Myocyte (in vitro differentiated cells): ENCODE measurements at places on chromosomes 7 and 10.

GRCh38 chr10:54650547-54650946 lies 150.5 kb downstream of the PCDH15 start:
- no peak for DNase-seq

- DNase-seq: peak; percentile 57
These were observed 1.4 kb upstream of the TRIM8 start for GRCh38 chr10:102642736-102643335.

DNA sequence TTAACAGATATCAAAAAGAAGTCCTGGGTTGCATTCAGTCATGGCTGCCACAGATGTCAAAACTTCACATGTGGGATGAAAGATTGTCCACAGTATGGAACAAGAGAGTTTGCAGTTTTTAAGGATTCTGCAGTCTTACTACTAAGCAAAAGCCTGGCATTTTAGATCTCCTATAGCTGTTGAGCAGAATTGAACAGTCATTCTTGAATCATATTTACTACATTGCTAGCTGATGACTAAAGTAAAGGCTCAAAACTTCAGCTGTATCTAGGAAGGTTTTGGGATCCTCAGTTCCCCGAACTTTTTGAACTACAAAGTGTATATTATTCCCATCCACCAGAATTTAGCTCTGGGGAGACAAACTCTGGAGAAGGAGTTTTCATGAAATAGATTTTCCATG lies 31.0 kb downstream of the BET1 start:
- no peak for DNase-seq

DNA sequence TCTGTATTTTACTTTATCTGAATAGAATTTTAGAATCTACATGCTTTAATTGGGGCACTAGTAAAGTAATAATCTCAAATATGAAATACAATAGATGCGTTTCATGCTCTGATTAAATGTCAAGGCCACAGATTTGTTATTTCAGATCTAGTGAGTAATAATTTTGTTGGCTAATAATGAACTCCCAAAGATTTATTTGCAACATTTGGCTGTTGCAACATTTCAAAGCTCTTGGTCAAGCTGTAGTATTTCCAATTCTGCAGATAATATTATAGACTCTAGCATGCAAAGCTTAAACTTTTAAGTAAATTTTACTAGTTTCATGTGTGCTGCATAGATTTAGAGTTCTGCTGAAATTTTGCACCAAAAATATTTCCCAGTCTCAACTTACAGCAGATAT lies 16.7 kb downstream of the LRRN3 start:
- no peak for DNase-seq

- no peak for DNase-seq
These were observed 199.0 kb upstream of the ZMIZ1 start for GRCh38 chr10:78869508-78870454.

DNA sequence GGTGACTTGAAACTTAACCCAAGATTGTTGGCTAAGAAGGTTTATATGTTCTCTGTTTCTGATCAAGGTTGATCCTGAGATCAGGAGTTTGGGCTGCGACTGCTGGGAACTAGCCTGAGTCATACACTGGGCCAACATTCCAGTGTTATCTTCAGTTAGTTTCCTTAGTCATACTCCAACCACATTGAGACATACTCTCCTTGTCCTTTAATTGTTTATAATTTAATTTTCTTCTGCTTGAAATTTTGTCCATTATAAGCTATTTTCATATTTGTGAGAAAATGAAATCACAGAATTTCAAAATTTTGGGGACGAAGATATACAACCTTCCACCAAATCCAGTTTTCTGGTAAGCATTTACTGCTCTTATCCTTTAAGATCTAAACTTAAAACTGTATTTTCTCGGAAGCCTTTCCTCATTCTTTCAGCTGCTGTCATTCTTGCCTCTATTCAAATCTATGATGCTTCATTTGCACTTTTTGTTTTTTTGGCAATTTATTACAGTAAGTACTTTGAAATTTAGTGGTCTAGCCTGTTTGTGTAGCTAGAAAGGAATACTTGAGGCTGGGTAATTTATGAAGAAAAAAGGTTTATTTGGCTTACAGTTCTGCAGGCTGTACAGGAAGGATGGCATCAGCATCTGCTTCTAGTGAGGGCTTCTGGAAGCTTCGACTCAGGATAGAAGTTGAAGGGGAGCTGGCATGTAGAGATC lies 63.4 kb upstream of the POT1 start:
- DNase-seq: peak; percentile 29

GRCh38 chr7:27527348-27527714 lies 135.4 kb downstream of the HIBADH start:
- no peak for DNase-seq

DNA sequence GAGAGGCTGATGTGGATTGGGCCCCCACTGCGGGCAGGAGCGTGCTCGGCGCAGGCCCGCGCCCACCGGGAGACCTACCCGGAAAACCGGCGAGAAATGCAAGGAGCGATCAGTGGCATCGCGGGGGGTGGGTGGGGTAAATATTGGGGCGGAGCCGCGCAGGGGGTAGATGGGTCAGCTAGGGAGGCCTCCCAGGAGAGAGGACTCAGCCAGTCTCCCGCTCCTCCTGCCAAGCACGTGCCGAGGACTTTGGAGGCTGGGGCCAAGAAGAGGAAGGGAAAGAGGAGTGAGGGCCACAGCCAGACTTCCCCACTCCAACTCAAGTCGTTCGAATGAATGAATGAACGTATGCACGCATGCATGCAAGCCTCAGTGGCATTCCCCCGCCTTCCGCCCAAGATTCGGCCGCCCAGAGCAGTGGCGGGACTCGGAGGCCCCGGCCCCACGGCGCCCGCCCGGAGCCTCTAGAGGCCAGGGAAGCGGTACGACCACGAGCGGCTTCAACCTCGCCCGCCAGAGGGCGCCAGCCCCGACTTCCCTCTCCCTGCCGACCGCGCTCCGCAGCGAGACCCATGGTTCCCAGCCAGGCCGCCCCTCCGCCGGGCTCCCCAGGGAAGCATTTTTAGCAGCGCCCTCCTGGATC lies 3.6 kb downstream of the NPM3 start:
- no peak for DNase-seq

DNA sequence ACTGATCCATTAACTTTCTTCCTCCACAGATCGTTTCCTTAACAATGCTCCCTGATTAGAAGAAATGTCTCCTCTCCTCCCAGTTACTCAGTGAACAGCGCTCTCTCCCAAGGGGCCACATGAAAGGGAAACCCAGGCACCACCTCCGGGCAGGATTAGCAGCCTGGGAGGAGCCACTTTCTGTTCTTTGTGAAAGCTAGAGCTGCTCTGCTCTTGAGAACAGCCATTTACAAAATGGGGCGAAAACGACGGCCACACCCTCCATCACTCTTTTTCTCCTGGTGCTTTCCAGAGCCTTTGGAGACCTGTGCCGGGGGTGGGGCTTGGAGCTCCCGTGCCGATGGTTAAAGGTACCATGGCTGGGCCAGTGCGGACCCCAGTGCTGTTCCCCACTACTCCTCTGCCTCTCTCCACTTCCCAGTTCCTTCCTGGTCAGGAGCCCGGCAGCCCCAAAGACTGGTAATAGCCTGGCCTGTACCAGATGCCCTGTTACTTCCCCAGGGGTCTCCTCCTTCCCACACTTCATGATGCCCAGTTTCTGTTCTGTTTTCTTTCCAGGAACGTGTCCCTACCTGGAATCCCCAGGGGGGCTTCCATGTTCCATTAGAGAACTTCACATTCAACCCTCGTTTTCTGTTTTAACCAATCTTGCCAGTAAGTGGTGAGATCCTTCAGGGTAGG lies 402.9 kb upstream of the GALNT17 start:
- DNase-seq: no peak

DNA sequence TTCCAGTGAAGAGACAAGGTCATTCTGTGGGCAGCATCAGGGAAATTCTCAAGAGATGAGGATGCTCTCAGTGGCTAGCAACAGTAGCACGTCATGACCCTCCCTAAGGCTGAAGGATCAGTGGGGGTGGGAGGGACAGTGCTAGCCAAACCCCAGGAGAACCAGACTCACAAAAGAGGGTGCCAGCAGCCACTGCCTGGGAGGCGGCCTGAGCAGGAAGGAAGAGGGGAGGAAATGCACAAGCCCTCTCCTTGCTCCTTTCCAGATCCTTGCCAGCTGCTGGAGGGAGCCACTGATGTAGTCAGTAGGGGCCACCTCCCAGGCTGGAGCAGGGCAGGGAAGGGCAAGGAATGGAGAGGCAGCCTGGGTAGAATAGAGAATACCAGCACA lies 302.7 kb downstream of the RPS24 start:
- peak; percentile 70 for DNase-seq

DNA sequence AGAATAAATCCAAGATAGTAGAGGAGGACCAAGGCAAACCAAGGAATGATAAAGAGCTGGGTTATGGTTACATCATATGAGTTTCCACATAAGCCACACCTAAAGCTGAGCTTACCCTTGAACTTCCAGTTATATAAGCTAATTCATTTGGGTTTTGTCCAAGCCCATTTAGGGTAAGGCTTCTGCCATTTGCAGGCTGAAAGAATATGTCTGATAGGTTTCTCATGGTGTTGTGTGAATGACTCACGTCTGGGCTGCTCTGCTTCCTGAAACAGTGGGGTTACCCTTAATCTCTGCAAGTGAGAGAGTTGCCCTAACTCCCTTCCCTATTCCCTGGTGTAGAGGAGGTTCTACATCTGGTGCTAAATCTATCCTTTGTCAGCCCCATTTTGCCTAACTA lies 60.8 kb downstream of the PTTG1IP2 start:
- peak; percentile 17 for DNase-seq

DNA sequence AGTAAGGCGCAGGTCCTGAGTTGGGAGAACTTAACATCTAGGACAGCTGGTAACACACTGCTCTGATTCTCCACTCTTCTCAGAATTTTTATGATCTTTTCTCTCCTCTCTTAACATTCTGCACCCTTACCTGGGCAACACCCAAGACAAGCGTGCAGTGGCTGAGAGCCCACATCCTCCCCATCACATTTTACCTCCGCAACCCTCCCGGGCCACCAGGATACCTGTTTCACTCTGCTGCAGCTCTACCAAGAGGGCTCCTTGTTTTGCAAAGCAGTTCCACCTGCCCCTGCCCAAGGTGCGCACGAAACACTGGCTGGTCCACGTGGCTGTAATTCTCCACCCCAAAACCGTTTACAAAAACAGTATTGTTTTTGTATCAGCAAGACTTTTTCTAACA lies 81.5 kb downstream of the ITIH5 start:
- no peak for DNase-seq

DNA sequence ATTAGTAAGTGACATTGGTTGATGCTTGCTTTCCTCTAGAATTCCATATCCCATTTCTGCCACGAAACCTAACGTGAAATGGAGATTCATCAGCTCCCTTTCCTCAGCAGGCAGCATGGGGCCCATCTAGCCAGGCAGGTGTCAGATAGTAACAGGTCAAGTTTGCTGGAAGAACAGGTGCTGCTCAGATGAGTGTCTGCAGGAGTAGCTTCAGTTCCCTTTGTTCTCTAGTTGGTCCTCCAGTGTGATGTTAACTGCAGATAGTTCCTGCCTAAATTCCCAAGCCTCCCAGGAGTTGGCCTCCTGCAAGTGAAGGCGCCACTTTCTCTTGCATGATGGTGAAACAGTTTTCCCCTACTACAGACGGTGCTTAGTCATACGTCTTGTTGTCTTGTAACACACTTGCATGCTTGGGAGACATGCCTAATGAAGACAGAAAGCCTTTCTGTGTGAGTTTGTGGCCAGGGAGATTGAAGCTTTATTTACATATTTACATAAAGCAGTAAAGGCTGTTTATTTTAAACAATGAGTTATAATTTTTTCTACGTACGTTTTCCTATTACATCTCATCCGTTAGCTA lies 175.4 kb downstream of the CHN2 start:
- no peak for DNase-seq

DNA sequence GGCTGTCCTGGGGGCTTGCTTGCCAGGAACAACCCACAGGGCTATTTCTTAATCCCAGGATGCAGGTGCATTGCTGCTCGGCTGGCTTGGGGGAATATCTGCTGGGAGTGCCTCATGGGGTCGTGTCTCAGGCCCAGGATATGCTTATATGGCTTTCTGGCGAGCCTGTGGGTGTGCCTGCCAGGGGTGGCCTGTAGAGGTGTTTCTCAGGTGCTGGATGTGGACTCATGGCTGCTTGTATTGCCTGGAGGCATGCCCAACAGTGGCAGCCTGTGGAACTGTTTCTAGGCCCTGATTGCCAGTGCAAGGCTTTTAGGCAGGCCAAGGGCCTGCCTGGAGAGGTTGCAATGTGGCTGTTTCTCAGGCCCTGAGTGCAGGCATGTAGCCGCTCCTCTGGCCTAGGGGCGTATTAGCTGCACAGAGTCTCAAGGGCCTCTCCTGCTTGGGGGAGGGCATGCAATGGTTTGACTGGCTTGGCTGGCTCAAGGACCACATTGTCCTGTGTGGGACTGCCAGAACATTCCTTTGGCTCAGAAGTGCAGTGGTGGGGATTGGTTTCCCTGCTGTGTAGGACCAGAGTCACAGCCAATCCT lies 202.1 kb downstream of the ATRNL1 start:
- no peak for DNase-seq

DNA sequence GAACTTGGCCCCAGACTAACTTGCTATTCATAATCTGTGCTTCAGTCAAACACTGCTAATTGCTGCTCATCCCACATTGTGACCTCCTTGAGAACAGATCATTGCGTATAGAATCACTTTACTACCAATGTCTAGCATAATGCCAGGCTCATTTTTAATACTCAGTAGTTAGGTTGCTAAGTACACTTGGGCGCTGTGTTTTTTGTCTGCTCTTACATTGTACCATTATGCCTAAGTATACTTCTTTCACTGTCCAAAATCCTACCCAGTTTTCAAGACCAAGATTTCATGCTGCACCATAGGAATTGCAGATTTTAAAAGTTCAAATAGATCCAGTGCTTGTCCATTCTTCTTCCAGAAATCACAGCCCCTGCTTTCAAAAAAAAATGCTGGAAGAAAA lies 32.8 kb upstream of the TMEM106B start:
- DNase-seq: no peak

- peak; percentile 16 for DNase-seq
These were observed 52.2 kb downstream of the CPEB3 start for GRCh38 chr10:92238586-92239098.

- no peak for DNase-seq
These were observed 69.2 kb downstream of the PODXL start for GRCh38 chr7:131487217-131487616.

- DNase-seq: peak; percentile 68
These were observed 1.2 kb upstream of the LRMDA start for GRCh38 chr10:75430000-75430763.

DNA sequence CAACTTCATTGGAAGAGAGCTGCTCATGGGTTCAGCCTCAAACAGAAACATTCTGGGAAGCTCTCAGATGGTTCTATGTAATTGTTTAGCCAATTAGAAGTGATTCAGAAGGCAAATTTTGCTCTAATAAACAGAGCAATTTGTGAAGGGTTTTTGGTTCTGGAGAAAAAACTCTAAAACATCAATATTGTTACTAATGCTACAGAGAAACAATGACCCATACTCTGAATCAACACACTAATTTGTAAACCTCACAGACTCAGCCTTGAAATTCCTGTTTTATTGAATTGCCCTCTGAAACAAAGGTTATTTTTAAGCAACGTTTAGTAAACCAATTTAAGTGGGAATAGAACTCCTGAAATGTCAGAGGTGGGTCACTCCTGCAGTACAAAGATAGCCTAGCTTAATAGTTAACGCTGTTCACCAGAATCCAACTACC lies 171.6 kb upstream of the SVIL start:
- DNase-seq: no peak

- DNase-seq: peak; percentile 69
These were observed 228.1 kb downstream of the BMPER start for GRCh38 chr7:34133356-34133982.

- no peak for DNase-seq
These were observed 2.5 kb downstream of the SH3PXD2A start for GRCh38 chr10:103852856-103853255.
